GOT3 (cell line): ENCODE measurements at places on chromosomes 12 and 14.

DNA sequence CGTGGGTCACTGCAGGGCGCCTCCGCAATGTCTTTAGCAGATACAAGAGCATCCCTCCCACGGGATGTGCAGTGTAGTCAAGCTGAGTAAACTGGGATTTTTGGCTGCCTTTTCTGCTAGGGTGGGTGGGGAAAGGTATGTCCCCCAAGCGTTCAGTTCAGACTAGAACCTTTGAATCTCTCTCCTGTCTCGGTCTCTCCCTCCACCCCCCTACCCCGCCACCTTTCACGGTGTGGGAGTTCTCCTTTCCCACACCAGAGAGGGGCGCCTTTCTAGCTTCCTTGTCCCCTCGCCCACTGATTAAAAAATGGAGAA lies 525 bp upstream of the FAR2 start:
- DNase-seq = no peak

DNA sequence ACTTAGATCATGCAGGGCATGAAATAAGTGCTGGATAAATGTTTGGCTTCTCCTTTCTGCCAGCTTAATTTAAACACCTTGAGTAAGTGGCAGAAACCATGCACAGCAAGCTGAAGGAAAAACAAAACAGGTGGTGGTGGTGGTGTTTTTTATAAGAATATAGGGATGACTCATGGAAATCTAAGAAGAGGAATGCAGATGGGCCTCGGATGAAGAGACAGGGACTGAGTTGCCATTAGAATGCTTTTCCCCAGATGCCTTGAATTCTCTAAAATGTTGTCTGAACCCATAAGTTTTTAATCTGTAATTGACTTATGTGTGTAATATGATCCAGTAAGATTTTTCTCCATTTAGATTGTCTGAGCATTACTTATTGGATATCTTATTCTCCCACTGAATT lies 93.1 kb upstream of the ZDHHC17 start:
- DNase-seq = no peak

DNA sequence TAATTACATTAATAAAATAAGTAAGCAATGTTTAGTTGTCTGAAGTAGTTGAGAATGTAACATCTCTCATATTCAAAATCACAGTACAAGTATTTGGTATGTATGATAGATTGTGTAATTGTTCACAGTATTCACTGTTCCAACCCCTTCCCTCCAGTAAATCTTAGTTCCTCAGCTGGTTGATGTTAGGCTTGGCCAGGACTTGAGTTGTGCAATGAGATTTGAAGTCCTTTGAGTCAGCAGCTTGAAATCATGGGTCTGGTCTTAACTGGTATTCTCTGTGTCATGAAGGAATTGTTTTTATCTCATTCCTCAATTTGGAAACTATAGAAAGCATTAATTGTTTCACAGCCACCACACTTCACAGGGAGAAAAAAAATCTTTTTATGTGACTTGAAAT lies 477.1 kb downstream of the FSCB start:
- DNase-seq = no peak

DNA sequence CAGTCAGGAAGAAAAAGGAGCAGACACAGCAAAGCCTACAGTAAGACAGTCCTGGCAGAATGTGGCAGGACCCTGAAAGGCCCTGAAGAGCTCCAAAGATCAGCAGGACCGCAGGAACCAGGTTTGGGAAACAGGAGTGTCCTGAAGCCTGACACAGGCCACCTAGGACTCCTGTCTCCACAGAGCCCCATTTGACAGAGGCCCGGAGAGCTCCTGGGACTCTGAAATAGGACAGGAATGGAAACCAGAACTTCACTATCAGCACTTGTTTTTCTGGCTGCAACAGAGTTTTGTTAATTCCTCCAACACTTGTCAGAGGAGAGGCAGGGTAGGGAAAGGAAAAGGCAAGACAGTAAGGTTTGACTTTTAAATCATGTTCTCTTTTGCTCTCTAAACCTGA lies 12.9 kb downstream of the STXBP6 start:
- DNase-seq = no peak

DNA sequence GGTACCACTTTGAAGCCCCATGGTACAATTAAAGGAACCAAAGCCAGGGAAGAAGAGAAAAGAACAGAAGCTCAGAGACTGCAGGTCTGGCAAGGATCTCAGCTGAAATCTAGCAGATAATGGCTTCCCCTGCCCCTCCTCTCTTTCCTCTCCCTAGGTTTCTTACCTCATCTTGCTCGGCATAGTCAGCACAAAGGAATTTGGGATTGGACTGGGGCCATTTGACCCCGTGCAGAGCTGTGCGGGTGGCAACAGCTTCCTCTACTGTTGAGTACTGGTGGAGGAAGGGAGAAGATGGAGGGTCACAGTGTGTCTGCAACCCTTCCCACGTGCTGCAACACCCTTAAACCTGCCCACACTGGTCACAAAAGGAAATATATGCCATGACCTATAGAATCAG lies 4.7 kb upstream of the CDH24 start:
- no peak for DNase-seq

DNA sequence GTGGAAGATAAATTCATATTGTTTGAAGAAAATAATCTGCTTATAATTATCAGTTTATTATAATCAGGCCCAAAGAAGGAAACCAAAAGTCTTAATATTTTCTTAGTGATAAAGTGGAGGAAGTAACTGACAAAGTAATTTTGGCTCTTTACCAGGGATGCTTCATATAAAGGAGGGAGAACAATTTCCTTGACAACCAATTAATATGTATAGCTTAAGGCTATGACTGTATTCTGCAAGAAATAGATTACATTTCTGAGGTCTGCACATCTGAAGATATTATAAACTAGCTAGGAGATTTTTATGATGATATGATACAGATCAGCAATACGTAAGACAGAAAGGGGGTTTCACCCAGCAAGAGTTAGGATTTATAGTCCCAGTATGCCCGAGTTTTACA lies 90.8 kb downstream of the BICD1 start:
- no peak for DNase-seq

GRCh38 chr14:83994020-83994419 lies 1535.9 kb upstream of the FLRT2 start:
- no peak for DNase-seq

DNA sequence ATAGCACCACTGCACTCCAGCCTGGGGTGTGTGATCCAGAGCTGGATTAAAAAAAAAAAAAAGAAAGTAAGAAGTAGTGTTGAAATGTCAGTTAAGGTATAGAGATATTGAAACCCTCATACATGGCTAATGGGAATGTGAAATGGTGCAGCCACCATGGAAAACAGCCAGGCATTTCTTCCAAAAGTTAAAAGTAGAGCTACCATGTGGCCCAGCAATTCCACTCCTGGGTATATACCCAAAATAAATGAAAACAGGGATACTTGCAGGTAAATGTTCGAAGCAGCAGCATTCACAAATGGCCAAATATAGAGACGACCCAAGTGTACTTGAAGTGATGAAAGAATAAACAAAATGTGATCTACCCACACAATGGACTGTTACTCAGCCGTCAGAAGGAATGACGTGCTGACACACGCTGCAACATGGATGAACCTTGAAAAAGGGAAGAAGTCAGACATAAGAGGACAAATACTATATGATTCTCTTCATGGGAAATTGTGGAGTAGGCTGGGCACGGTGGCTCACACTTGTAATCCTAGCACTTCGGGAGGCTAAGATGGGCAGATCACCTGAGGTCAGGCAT lies 15.2 kb downstream of the IL31 start:
- DNase-seq = no peak

DNA sequence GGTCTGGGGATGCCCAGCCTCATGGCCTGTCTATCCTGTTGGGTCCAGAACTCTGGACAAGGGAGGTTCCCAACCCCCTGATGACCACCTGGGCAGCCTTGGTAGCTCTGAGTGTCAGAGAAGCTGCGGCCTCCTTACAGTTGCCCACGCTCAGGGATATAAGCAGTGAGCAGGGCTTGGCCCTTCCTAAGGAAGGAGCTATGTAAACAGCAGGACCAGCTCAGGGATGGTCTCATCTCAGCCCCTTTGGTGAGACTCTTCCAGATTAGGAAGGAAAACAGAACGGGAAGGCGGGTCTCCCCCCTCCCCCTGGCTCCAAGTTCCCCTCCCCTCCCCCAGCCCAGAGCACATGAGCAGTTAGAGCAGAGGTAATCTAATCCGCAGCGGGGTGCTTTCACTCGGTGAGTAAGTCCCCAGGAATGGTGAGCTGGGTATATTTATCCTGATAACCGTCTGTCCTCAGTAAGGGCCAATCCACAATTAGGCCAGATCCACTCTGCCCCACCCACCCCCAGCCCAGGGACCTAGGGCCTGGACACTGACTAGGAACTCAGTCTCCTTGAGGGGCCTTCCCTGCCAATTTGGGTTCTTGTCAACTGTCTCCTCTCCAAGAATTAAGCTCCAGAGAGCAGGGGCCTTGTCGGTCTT lies 29.5 kb upstream of the RPLP0 start:
- DNase-seq = peak; percentile 32

DNA sequence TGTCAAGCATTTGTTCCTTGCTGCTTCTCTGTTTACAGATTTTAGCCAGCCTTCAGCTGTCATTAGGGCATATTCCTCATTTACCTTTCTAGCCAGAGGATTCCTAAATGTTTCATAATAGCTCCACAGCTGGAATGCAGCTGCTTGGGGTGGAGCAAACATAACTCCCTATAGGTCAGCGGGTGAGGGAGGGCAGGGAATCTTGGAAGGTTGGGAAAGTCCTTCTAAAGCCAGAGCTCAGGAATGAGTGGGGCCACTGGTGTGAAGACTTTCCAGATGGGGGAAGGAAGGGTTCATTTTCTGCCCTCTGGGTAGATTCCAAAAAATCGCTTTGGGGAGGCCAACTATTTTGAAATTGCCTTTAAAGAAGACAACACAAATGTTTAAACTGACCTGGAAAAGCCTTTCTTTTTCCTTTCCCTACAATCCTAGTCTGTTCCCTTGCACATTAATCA lies 16.3 kb upstream of the IRF2BPL start:
- no peak for DNase-seq

- DNase-seq = no peak
Observed at GRCh38 chr14:92556863-92557543, 43.4 kb downstream of the RIN3 start.

GRCh38 chr14:66069036-66069435 lies 417.1 kb upstream of the CCDC196 start:
- no peak for DNase-seq

- DNase-seq = no peak
Observed at GRCh38 chr14:101726295-101726953, 35.1 kb upstream of the PPP2R5C start.

GRCh38 chr12:43107026-43107775 lies 444.8 kb downstream of the ADAMTS20 start:
- DNase-seq = no peak

GRCh38 chr14:86543521-86543920 lies 1013.6 kb downstream of the FLRT2 start:
- DNase-seq = no peak

GRCh38 chr12:65825507-65826352 lies 1.4 kb downstream of the HMGA2 start:
- DNase-seq = peak; percentile 99

- DNase-seq = no peak
Observed at GRCh38 chr12:1496162-1496900, 98.0 kb downstream of the FBXL14 start.

- no peak for DNase-seq
Observed at GRCh38 chr12:62466018-62466593, 520 bp upstream of the MON2 start.

DNA sequence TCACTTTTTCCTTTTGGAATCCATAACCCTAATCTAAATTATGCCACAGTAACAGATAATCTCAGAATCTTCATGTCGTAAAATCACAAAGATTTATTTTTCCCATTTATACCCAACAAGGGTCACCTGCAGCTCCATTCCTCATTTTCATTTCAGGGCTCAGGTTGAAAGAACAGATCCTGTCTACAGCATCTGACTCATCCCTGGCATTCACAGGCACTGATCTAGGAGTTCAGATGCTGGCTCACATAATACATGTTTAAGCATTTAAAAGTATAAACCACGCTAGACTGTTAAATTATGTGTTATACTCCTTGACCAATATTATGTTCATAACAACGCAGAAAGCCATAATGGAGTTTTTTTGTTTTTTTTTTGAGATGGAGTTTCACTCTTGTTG lies 58.3 kb downstream of the STON2 start:
- no peak for DNase-seq

DNA sequence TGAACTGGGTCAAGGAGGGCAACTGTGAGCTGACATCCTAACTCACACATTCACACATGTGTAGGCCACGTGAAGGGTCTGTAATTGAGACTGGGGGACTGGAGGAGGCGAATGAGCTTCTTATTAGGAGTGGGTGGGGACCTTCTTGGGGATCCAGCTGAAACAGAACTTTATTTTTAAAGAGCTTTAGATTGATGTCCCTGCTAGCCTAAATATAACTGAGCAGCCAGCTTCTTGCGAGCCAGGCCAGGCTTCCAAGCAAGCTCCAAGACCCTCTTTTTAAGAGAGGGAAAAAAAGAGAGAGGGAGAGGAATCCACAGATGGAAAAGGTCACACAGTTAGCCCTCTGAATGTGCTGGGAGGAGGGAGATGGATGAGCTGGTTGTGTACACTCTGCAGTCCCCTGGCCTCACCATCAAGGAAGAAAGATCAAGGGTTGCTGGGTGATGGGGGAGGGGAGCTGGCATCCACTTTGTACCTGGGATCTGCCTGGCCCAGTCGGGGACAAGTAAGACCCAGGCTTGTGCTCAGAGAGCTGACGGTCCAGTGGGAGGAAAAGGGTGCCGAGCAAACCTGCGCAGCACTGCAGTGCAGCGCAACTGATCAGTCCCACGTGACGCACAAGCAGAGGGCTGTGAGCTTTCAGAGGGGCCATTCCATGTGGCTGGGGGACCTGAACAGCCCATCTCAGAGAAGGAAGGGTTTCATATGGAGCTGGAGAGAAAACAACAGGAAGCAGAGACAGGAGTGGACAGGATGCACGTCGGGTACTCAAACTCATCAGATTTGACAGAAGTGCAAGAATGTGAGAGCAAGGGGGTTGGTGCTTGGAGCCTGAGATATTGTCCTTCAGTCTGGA lies 154.5 kb downstream of the ZFP36L1 start:
- no peak for DNase-seq

GRCh38 chr12:3173912-3174311 lies 96.7 kb downstream of the TSPAN9 start:
- no peak for DNase-seq

GRCh38 chr12:31813305-31813704 lies 84.5 kb upstream of the AMN1 start:
- no peak for DNase-seq

DNA sequence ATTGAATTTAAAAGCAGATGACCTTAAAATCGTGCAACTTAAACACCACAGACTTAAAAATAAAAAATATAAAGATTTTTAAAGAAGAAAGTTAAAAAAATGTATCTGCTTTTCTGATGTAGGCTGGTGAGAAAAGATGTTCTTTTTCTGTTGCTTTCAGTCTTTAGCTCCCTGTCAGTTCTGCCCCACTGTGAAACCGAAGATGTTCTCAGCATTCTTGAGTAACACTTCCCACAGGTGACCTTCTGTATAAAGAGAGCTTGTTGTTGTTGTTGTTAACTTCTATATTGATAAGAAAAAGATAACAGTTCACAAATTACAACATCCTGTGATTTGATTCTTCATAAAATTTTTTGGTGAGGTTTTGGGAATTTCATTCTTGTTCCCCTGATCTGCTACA lies 377.9 kb upstream of the RGS6 start:
- no peak for DNase-seq
